Stimulated activated CD4-positive, alpha-beta T cell treated with anti-CD3 and anti-CD28 coated beads, TNF-alpha, amount 100 ng/mL, for 1 hour (primary cell): ENCODE measurements at places on chromosomes 6 and 20.
A peak's percentile ranks its signal among the peaks of the same experiment; 100 is the strongest.

- no peak for DNase-seq
Observed at GRCh38 chr20:34431168-34431567, 68.1 kb downstream of the ITCH start.

- no peak for DNase-seq
Observed at GRCh38 chr6:157911786-157912185, 69.9 kb upstream of the SYNJ2 start.

- no peak for DNase-seq
Observed at GRCh38 chr6:92538926-92539325, 880.4 kb downstream of the EPHA7 start.

DNA sequence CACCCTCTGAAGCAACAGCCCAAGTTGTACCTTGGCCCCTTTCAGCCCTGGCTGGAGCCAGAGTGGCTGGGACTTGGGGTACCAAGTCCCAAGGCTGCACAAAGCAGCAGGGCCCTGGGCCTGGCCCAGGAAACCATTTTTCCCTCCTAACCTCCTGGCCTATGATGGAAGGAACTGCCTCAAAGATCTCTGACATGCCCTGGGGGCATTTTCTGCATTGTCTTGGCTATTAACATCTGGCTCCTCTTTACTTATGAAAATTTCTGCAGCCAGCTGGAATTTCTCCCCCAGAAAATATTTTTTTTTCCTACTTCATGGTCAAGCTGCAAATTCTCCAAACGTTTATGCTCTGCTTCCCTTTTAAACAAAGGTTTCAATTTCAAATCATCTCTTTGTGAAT is 269.4 kb upstream of the CDYL start:
- DNase-seq = no peak

DNA sequence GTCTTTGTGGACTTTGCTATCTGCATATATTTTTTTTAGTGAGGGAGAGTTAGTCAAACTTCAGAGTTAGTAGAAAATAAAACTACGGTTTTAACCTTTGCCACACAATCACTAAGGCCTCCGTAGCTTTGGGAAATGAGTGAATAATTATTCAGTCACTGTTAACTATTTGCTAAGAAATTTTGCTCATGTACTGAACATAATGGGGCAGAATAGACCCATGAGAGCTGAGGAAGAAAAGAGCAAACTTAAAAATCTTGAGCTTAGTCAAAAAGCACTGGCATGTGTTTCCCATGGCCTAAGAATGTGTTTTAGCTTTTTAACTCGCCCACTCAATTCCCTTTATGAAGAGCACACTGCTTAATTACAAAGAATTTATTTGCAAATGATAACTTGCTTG is 60.4 kb upstream of the SUPT3H start:
- DNase-seq = no peak

DNA sequence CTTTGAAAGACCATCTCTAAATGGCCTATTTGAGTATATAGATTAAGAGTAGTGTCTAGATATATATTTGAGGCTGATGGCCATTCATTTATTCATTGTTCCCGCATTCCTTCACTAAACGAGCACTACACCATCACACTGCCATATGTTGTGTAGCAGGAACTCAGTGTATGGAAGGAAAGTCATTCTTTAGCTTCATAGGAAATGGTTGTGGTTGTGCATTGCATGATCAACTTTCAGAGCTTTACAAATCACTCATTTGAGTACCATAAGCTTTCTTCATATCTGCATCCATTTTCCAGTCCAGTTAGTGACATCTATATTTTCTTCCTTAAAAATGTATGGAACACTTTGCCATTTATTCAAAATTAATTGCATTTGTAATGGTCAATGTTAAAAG is 97.9 kb downstream of the ARID1B start:
- DNase-seq = no peak

GRCh38 chr6:149289192-149289781 is 28.2 kb upstream of the TAB2 start:
- no peak for DNase-seq

- peak; percentile 11 for DNase-seq
Observed at GRCh38 chr20:50153153-50153499, 397 bp downstream of the PEDS1 start.

DNA sequence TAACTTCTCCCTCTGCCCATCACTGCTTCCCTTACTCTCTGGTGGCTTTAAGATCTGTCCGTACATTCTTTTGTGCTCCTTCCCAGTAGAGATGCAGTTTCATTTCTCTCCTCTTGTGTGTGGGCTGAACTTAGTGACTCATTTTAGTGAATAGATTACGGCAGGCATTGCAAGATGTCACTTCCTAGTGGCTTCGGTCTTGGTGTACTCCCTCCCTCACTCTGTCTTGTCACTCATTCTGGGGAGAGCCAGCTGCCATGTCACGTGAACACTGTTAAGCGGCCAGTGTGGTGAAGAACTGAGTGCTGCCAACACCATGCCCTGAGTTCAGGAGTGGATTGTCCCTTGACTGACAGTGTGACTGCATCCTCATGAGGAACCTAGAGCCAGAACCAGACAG is 115.9 kb downstream of the OTOR start:
- DNase-seq = no peak

DNA sequence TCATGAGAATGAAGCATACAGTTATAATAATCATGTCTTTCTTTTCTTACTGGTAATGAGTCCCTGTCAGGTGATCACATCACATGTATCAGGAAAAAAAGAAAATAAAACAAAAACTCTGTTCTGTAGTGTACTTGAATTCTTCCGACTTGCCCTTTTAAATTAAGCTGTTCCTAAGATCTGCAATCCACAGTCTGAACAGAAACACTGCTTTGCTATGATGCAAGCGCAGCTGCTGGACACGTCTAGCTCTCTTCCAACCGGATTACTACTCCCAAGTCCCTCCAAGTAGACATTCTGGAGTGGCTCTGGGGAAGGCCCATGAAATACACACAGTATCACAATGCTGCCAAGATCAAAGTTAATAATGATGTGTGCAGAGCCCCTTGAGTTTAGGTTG is 83.7 kb downstream of the FYN start:
- DNase-seq = no peak
